ENCODE measurements at places on chromosomes 11 and 22. TPM values are rescaled to one million over a fixed set of nuclear protein-coding genes. Genes with fewer than 3 reads are reported as not detected.

- no peak for DNase-seq
Measured at GRCh38 chr11:16909359-16910035, 104.7 kb downstream of the PLEKHA7 start.

DNA sequence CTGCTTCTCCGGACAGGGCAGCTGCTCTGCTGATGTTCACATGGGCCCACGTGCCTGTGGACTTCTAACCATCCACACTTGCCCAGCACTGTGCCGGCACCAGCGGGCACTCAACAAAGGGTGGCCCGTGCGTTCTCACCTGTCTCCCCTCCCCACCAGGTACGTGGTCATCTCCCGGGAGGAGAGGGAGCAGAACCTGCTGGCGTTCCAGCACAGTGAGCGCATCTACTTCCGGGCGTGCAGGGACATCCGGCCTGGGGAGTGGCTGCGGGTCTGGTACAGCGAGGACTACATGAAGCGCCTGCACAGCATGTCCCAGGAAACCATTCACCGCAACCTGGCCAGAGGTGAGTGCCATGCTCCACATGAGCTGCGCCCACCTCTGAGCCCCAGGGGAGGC, 66.7 kb downstream of the SYT13 start:
- no peak for DNase-seq

Gene PLEKHB1
- 5.5 TPM for polyA plus RNA-seq

Gene DDB1
- polyA plus RNA-seq = 157 TPM

Measured in large intestine (tissue), 12 donors.